ENCODE measurements at places on chromosomes 2 and 18.

GRCh38 chr2:62473246-62473827 lies 32.7 kb downstream of the TMEM17 start:
- DNase-seq, result no peak

- DNase-seq, result no peak
Measured at GRCh38 chr2:57834666-57835065, 211.9 kb upstream of the VRK2 start.

DNA sequence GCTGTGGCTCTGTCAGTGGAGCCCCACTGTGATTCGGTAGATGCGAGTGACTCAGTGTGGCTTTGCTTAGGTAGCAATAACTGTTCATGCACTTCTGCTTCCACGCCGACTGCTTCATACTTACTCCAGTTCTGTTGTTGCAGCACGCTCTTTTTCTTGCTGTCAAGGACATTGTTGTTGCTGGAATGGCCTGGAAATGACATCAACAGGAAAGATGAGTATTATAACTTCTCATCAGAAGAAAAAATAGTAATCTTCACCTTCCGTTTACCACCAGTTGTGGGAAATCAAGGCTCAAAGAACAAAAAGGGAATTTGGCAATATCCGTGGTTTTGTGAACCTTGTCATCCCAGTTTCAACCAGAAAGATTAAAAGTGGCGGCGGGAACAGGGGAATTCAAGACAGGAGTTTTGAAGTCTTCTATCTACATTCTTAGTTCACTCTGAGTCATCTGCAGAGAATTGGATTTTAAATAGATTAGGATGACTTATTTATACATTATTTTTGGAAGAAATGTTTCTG lies 8.3 kb downstream of the TM4SF20 start:
- DNase-seq, result no peak

GRCh38 chr2:44351676-44352075 lies 9.6 kb downstream of the PREPL start:
- DNase-seq, result no peak

- DNase-seq, result no peak
Measured at GRCh38 chr2:88808652-88809051, 117.2 kb downstream of the RPIA start.

GRCh38 chr2:217356142-217356541 lies 496.3 kb upstream of the TNP1 start:
- DNase-seq, result no peak

DNA sequence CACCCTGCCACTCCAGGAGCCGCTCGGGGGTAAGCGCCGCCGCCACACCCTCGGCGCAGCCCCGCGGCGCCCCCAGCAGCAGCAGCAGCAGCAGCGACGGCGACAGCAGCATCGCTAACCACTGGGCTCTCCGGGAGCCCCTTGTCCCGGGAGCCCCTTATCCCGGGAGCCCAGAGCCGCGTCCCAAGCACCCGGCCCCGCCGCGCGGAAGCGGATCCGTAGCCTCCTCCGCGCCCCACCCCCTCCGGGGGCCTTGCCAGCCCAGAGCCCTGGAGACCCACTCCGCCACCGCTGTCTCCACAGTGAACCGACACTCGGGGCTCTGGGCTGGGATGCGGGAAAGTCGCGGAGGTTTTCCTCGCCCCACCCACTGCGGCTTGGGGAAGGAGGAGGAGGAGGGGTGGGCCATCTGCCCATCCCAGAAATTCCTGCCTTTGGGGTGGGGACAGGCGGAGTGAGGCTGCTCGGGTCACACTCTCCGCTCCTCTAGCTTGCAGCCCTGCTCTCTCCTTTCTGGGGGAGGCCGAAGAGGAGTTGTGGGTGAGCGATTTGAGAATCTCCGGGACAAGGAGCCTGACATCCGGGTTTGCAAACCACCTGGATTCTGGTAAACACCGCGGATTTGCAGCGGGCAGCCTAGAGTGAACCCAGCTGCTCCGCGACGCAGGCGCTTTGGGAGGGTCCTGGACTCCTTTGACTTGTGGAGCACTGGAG lies at the start of gene PLA2R1:
TSS of gene PLA2R1 (minus strand) at position 324 of the 714 bp plus-strand sequence. CDS start at position 112, 212 bp downstream.
- DNase-seq, result no peak

- no peak for DNase-seq
Measured at GRCh38 chr18:63889626-63890025, 2.1 kb downstream of the SERPINB2 start.

GRCh38 chr2:2562867-2563266 lies 231.8 kb upstream of the MYT1L start:
- no peak for DNase-seq

- DNase-seq, result no peak
Measured at GRCh38 chr2:109694190-109694589, 80.0 kb downstream of the SOWAHC start.

DNA sequence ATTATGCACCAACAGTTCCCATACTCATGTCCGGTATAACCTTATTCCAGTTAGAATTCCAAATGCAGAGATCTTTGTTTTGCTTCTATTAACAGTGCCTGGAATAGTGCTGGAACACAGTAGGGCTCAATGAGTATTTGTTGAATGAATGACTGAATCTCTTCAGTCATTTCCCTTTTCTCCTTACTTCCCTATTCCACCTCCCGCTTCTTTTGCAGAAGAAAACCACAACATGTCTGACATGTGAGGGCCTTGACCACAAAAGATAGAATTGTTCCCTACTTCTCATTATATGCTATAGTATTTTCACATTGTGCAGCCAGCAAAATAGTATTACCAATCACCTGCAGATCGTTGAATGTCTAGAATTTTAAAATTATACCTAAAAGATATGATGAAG lies 19.5 kb upstream of the HNRNPLL start:
- DNase-seq, result no peak

DNA sequence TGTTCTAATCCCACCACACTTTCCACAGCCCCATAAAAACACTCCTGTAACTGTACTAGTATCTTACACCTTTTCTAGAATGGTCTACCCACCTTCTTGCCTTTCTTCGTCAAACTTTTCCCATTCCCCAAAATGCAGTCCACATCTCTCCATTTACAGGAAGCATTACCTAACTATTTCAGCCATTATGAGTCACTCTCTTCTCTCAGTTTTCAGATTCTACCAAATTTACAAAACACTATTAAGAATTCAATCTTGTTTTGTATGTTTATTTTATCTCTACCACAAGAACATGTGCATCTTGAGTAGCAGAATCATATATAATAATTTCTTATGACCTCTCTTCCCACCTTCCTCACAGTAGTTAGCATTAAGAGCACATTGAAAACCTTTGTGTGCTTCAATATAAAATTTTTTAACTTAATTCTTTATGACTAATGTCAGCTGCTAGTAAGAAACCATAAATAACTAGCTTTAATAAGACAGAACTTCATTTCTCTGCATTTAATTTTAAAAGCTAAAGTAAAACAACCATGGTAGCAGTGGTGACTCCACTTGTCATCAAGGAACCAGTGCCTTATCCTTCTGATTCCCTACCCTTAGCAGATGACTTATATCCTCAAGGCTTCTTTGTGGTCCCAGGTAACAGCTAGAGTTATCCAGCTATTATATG lies 56.6 kb upstream of the MAP2 start:
- no peak for DNase-seq

DNA sequence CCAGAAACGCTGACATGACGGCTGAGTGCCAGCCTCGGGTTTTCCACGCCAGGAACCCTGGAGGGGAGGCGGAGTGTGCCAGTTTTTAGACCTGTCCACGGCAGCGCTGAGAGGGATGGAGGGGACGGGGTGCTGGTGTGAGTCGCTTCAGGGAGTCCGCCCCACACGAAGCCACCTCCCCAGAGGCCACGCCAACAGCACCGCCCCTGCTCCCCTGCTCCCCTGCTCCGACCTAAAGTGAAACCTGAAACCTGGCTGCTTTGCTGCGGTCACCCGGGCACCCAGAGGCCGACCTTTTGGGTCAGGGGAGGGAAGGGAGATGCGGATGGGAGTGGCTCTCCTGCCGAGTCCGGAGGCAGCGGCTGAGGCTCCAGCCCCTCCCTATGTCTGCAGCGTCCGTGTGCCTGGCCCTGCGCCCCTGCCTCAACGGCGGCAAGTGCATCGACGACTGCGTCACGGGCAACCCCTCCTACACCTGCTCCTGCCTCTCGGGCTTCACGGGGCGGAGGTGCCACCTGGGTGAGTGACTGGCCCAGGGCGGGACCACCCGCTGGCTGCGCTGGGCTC lies 38.1 kb downstream of the SNED1 start:
- no peak for DNase-seq

GRCh38 chr2:148124271-148124670 lies 103.4 kb downstream of the MBD5 start:
- DNase-seq, result no peak

DNA sequence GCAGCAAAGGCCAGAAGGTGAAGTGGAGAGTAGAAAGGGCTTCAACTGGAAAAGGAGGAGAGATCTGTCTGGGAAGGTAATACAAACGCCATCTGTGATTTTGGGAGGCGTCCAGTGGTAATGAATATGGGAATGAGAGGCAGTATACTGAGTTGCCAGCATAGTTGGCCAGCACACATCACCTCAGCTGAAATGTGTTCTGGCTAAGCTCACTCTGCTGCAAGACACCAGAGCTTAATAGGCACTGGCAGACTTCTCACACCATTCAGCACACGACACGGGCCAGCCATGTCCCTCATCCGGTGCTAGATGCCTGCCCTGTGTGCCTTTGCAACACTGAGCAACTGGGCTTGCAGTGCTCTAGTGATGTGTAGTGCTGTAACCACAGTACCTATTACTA lies 277.1 kb downstream of the PIEZO2 start:
- DNase-seq, result no peak

GRCh38 chr2:45884126-45884525 lies 232.7 kb downstream of the PRKCE start:
- no peak for DNase-seq

DNA sequence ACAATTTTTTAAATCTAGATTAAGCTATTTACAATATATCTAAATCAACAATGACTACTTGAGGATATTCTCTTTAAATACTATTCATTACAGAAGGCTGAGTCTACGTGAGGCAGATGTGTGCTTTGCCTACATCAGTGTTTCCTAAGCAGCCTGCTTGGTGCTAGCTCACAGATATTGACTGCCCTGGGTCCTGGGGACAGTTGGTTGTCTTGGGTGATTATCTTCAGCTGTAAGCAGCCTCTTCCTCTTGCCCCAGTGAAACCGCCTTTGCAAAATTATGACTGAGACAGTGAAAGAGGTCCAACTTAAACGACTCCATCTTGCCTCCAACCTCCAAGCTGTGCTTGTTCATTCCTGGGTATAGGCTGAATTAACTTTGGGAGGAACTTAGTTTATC lies 39.6 kb upstream of the CCDC88A start:
- no peak for DNase-seq

GRCh38 chr2:180077295-180077906 lies 70.3 kb upstream of the CWC22 start:
- DNase-seq, result no peak

DNA sequence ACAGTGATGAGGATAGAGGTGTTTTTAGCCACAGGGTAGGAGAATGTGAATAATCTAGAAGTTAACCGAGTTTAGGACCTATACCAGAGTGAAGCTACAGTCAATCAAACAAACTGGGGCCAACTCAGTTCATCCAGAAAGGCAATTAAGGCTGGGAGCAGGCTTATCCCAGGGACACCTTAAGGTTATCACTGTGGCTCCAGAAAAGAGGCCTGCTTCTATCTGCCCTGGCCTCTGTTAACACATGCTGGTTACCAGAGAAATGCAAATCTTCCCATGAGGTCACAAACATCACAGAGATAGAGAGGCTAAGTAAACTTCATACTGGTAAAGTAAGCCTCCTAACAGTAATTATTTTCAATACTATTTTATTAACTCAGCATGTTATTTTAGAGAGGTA lies 93.2 kb upstream of the GRB14 start:
- DNase-seq, result no peak

GRCh38 chr18:3667255-3668137 lies 217.5 kb downstream of the TGIF1 start:
- DNase-seq, result no peak

DNA sequence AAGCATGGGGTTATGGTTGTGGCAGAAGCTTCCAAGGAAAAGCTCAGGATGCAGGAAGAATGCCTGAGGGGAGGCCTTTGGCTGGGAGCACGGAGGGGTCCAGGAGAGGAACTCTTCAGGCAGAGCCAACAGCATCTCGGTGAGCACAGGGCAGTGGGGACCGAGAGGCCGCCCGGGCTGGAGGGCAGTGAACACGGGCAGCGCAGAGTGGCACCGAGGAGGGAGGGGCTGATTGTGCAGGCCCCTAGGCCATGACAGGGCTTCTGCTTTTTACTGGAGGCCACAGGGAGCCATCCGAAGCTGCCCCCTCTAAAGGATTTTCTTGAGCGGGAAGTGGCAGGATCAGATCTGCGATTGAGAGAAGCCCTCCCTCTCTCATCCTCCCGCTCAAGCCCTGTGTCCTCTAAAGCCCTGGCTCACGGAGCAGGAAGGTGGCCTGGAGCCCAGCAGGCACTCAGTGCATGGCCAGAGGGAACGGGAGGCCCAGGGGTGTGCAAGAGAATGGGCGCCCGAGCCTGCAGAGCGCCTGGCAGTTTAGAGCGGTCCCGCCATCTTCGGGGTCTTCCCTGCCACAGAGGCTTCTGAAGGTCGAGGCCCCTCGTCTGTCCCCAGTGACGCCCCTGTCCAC lies 110.0 kb upstream of the STON1 start:
- DNase-seq, result no peak

- DNase-seq, result no peak
Measured at GRCh38 chr2:28404086-28404485, 11.4 kb downstream of the FOSL2 start.

DNA sequence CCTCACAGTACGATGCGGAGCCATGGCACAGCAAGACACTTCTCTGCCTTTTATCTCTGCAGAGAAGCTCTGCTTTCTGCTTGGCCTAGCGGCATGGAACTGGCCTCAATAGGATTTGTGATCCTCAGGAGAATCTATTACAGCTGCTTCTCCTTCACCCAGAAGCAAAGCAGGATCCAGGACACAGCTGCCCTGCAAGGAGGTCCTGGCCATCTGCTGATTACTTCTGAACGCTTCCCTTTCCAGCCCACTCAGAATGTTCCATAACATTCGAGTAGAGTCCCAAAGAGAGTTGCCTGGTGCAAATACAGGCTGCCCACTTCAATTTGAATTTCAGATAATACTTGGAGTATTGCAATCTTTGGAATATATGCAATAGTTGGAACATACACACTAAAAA lies 29.2 kb upstream of the KCNS3 start:
- DNase-seq, result no peak

- no peak for DNase-seq
Measured at GRCh38 chr2:137797641-137798040, 166.6 kb upstream of the HNMT start.

GRCh38 chr2:28652217-28652616 lies 99.4 kb upstream of the PPP1CB start:
- DNase-seq, result no peak

GRCh38 chr2:235911633-235912233 lies 256.5 kb downstream of the GBX2 start:
- DNase-seq, result no peak

All from esophagus squamous epithelium (tissue), 5 donors.